ENCODE measurements at places on chromosomes 3 and 15. TPM values are rescaled to one million over a fixed set of nuclear protein-coding genes. Genes with fewer than 3 reads are reported as not detected.

Gene THSD4
- 25.8 TPM for total RNA-seq

Gene CEMIP
- 1.0 TPM for total RNA-seq

Gene CD96
- not detected for total RNA-seq

Gene NEK10
- 0.66 TPM for total RNA-seq

Gene TMEM207
- not detected for total RNA-seq

Gene TNIK
- 2.0 TPM for total RNA-seq

Gene RARB
- 6.7 TPM for total RNA-seq

Gene ACVR2B
- total RNA-seq: 2.6 TPM

Gene KNG1
- not detected for total RNA-seq

Measured in A549 treated with AZD2906 at 1 μM for 4 hours (cell line).